Stimulated activated naive CD4-positive, alpha-beta T cell (primary cell): ENCODE measurements at places on chromosomes 6 and 20.

DNA sequence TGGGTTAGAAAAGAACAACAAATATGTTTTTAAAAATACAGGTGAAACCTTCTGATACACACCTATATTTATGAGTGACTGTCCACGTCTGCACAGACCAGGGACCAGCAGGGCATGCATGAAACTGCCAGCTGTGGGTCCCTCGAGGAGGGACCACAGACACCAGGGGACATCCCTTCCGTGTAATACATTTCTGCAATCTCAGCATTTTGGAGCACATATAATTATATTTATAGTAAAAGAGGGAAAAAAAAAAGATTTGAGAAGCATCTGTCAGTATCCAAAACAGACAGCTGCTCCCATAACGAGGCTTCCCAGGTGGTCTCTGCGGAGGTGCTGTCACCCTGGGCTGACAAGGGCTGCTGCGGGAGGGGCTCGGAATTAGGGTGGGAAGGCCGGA, 40.2 kb downstream of the PMEPA1 start:
- no peak for DNase-seq

DNA sequence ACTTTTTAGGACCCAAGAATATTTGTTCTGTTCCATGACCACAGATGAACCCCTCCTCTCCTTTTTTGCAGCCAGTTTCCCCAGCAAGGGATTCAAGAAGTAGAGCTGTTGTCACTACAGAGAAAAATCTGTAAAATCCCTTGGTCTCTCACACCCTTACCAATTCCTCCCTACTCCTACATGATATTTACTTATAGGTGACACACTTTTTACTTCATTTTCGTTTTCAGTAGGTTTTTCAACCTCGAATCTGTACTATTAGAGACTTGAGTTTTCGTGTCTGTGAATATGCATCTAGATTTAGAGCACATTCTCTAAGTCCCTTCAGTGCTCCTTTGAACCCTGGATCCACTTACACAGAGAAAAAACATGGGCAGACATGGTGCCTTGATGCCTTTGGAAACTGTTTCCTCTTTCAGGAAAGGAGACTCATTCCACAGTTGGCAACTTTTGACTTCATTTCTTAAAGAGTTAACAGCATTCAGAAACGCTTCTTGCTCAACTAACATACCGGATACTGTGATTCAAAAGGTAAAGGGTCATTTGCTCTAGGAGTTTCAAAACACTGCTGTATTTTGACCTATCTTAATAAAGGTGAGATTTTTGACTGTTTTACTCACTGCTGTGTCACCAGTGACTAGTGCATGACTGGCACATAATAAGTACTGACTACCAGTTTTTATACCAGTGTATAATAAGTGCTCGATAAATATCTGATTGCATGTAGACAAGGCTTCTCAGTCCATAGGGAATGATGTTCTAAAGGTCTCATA, 50.6 kb downstream of the LAMA4 start:
- DNase-seq: no peak

- DNase-seq: no peak
Measured at GRCh38 chr6:7674291-7674690, 51.6 kb upstream of the BMP6 start.

- DNase-seq: no peak
Measured at GRCh38 chr20:36385503-36385902, 79.4 kb downstream of the DLGAP4 start.

- no peak for DNase-seq
Measured at GRCh38 chr6:56655249-56655648, 12.6 kb upstream of the DST start.

DNA sequence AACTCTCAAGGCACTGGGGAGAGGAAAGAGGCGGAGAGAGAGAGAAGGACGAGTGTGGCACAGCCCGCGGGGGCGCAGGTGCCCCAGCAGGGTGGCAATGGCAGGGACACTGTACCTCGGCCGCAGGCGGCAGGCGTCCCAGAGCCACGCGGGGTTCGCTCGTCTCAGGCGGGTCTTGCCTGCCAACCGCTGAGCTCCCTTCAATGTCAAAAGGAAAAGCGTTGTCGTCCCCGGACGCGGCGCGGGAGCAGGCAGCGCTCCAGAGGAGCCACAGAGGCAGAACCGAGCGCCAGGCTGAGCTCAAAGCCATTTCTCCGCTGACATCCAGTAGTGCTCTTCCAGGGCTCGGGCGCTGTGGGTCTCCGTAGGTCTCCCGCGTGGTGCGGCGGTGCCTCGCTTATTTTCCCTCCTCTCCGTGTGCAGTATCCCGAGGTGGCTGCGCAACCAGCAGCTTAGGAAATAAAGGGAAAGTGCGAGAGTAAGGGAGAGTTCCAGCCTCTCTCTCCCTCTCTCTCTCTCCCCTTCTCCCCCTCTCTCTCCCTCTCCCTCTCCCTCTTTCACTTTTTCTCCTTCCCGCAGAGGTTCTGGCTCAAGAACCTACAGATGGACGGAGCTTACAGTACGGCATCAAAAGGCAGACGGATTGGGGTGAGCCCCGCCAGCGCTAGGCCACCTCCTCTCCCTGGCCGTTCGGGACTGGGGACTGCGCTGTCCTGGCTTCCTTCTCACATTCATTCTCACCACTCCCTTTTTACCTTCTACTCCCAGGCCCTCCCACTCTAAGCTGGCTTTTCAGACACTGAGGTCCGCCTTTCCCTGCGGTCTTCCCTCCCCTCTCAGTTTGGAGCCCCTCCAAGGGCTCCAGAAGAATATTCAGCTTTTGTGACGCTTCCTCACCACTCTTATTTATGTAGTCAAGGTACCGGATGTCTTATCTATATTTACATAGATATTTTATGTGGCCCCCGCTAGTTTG, at the start of gene LAMA4:
TSS of gene LAMA4 (minus strand) at position 727 of the 976 bp plus-strand sequence. CDS start at position 310, 417 bp downstream.
- peak; percentile 2 for DNase-seq

GRCh38 chr6:132190097-132190814, 211.0 kb downstream of the MOXD1 start:
- DNase-seq: no peak

DNA sequence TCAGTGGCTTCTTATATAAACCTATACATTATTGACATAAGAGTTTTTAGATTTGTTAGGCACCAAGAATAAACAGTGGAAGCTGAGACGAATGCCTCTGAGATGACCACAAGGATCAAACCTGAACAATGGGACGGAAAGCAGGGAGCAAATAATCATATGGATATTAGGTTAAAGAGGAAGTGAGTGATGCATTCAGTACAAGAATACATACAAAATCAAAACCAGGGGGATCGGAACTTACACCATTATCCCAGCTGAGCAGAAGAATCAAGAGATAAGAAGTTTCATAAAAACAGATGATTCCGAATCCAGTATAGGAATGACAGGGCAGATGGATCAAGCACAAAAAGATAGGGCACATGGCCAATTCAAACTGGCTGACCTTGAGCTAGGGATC, 21.9 kb upstream of the CNKSR3 start:
- DNase-seq: no peak

DNA sequence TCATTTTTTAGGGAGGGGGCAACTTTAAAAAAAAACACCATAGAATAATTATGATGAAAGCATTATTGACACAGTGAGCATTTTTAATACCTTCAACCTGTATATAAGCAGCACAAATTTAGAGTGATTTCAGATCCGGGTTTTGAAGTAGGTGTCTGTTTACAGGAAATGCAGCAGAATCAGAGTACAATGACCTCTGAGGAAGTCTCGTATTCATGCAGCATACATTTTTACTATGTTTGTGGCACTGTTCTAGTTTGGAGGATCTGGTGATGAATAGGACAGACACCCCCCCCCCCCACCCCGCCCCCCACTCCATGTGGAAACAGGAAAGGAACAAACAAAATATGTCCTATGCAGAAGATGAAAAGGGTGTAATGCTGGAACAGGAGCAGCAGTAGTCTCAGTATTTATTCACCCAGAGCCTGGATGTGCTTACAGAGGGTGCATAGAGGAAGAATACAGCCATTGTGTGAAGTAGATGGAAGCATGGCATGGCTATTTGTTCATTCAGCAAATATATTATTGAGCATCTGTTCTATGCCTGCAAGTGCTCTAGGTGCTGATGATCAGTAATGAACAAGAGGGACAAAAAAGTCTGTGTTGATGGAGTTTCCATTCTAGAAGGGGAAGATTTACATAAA, 19.7 kb downstream of the VAPB start:
- no peak for DNase-seq

GRCh38 chr6:161341638-161342037, 67.8 kb upstream of the AGPAT4 start:
- DNase-seq: no peak

GRCh38 chr6:17311595-17312311, 30.6 kb downstream of the RBM24 start:
- DNase-seq: no peak

DNA sequence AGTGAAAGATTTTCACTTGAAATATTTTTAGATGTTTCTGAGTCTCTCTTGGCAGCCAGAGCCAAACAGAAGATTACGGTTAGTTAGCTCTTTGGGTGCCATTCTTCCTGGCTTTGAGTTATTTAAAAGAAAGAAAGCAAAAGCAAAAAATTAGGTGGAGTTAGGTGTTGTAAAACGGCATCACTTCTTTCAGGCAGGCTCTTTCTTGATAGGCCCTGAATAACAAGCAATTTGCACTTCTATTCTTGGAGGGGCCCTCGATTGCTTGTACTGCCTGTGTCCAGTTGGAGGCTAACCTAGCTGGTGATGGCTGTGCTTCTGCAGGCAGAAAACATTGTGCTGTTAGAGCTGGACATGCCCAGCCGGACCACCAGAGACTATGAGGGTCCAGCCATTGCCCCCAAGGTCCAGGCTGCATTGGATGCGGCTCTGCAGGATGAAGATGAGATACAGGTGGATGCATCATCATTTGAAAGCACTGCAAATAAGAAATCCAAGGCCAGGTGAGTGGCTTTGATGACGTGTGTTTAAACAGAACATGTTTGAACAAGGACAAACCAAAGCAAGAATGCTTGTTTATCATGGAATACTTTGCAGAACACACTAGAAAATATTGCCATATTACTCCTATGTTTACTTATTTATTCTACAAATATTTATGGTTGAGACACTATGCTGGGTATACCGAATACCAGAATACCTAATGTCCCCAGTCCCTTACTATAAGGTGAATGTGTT, 28.1 kb upstream of the ASXL1 start:
- no peak for DNase-seq

GRCh38 chr6:53532942-53533341, 12.0 kb downstream of the GCLC start:
- DNase-seq: no peak

DNA sequence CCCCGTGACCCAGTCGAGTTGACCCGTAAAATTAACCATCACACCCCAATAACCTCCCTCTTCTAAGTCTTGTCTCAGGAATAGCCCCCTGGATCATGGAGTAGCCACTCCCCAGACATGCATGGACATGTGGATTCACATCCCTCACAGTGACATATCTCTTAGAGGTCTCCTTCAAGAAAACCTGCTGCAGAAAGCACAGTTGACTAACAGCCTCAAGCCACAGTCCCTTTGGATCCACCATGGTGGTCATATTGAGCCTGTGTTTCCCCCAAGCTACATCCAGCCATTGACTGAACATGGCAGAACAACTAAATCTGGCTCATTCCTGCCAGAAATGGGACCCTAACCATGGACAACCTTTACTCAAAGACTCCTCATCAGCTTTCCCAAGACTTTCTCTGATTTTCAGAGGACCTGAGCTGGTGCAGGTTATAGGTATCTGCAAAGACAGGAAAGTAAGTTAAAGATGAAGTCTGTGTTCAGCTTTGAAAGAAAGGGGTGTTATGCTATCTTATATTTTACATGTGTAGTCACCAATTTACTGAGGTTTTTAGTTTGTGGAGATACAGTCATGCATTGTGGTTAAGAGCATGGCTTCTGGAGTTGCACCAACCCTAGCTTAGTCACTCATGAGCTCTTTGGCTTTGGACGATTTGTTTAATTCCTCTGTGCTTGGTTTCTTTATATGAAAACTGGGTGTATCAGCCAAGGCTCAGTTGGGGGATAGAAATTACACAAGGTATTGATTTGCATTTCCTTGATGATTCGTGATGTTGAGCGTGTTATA, 219.1 kb downstream of the MYLK4 start:
- no peak for DNase-seq

GRCh38 chr20:32484225-32484957, 100.7 kb downstream of the NOL4L start:
- peak; percentile 44 for DNase-seq

GRCh38 chr6:28491984-28492317, 23.6 kb downstream of the GPX6 start:
- no peak for DNase-seq

GRCh38 chr6:107769053-107769658, 55.0 kb downstream of the SCML4 start:
- DNase-seq: no peak

- DNase-seq: no peak
Measured at GRCh38 chr6:83472767-83473166, 39.6 kb upstream of the PRSS35 start.

GRCh38 chr6:66772800-66773199, 1065.8 kb upstream of the EYS start:
- DNase-seq: no peak

DNA sequence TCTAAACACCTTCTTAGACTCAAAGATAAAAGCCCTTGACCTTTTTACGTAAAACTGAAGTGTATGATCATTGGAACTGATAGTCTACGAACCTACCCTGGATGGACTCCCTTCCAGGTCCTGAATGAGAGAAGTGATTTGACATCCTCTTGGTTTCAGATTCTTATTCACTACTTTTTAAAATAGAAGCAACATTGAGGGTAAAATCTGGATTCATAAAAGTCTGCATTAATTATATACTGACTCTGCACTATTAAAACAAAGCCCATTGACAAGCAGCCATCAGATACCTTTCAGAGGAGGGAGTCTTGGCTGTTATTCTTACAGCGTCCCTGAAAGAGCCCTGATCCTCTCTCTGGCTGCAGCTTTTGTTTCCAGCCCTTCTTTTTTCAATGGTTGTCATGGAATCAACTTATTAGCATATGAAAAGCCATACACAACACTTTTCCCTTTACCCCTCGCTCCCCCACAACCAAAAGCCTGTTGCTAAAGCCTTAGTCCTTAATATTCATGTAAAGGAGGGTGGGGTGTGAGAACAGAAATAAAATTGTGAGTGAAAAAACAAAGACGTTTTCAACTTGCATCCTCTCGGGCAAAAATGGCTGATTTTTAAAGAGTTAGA, 270.0 kb upstream of the MARCKS start:
- DNase-seq: no peak

- no peak for DNase-seq
Measured at GRCh38 chr6:21780679-21781078, 187.1 kb downstream of the SOX4 start.

GRCh38 chr6:139311831-139312230, 20.0 kb upstream of the TXLNB start:
- DNase-seq: no peak

DNA sequence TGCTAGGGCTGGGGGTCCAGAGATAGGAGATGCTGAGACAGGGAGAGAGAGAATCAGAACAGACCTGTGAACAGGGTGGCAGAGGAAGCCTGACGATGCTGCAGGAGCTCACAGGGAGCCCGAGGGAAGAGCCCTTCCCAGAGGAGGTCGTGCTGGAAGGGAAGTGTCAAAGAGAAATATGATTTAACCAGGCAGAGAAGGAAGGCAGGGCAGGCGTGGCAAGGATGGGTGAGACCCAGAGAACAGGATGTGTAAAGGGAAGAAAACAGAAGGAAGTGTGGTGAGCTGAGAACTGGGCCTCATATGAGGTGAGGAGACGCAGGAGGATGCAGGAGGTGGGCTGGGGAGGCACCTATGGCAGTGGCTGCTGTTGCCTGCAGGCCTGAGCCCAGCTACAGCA, 105.6 kb downstream of the ZDHHC14 start:
- peak; percentile 27 for DNase-seq

- DNase-seq: no peak
Measured at GRCh38 chr6:82779041-82779440, 286.6 kb downstream of the UBE3D start.

- no peak for DNase-seq
Measured at GRCh38 chr6:24566020-24566767, 71.4 kb downstream of the ALDH5A1 start.
